ENCODE measurements at places on chromosomes 5 and 9.

- DNase-seq, result no peak
Measured at GRCh38 chr9:136855461-136856078, 3.4 kb downstream of the MAMDC4 start.

DNA sequence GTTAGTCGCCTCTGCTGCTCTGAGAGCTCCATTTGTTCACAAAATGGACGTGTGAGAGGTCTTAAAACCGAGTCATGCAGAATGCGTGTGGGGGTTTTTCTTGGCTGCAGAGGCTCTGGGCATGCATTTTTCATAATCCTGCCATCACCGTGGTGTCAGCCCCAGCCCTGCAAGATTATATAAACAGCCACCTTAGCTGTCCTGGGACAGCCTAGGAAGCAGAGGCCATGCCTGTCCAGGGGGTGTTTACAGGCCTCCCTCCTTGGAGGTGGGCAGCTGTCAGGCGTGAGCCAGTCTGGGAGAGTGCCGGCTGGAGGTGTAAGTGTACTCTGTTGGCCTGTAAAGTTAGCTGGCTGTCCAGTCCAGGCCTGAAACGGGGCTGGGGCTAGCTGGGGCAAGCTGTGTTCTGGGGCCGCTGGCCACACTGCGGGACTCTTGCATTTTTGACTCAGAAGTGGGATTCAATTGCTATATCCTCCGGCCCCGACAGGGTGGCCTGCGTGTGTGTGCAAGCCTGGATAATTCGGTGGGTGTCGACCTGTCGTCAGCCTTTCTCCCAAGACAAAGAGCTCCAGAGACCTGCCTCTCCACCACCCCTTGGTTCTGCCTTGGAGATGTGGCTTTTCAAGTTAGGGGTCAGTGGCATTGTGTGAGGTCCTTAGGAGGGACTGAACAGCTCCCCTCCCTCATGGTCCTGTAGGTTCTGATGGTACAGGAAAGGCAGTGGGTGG, 2.4 kb downstream of the WNK2 start:
- no peak for DNase-seq

- DNase-seq, result no peak
Measured at GRCh38 chr5:63053019-63053638, 474.5 kb downstream of the LRRC70 start.

DNA sequence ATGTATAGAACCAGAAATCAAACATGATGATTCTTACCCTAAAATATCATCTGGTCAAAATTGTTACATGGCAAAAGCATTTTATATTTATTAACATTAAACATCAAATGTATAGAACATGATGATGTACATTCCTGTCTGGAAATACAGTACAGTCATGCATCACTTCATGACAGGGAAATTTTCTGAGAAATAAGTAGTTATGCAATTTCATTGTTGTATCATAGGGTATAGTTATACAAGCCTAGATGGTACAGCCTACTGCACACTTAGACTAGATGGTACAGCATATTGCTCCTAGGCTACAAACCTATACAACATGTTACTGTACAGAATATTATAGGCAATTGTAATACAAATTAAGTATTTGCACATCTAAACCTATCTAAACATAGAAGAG, 64.6 kb upstream of the VCAN start:
- no peak for DNase-seq

- no peak for DNase-seq
Measured at GRCh38 chr9:130477564-130477963, 32.8 kb downstream of the ASS1 start.

GRCh38 chr9:93668261-93668871, 92.0 kb downstream of the PHF2 start:
- DNase-seq, result no peak

GRCh38 chr9:136566901-136567300, 21.1 kb upstream of the NOTCH1 start:
- DNase-seq, result no peak

GRCh38 chr9:37348917-37349316, 73.6 kb upstream of the GRHPR start:
- no peak for DNase-seq

DNA sequence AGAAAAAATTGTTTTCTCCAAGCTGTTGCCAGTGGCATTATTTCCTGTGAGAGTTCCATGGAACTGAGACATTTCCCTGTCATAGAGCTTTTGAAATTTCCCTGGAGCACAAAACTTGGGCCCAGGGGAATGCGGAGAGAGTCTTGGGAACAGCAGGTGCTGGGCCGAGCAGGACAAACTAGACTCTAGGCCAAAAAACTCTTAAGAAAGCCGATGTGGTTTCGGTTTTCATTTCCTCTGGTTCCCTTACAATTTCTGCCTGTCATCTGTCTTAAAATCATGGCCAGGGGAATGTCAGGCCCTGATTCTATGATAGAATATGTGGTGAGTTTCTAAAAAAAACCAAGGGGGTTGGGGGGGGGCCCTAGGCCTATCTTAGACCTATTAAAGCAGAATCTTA, 4.6 kb downstream of the SLC35A4 start:
- DNase-seq, result no peak

- no peak for DNase-seq
Measured at GRCh38 chr5:151869843-151870242, 54.8 kb downstream of the GLRA1 start.

DNA sequence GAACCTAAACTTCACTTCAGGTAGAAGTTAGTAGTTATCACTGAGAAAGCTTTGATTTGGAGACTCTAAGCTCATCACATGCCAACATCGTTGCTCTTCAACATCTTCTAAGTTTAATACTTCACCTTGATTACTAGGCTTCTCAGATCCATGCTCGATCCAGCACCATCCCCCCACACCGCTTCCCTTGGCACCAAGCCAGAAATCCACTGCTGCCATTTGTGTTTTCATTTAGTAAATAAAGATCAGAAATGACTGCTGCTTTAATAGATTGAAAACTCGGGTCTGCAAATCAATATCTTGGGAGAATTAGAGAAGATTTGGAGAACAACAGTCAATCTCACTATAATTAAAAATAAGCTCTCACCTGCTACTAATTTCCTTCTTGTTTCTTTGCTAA, 214.7 kb upstream of the NR4A3 start:
- no peak for DNase-seq

DNA sequence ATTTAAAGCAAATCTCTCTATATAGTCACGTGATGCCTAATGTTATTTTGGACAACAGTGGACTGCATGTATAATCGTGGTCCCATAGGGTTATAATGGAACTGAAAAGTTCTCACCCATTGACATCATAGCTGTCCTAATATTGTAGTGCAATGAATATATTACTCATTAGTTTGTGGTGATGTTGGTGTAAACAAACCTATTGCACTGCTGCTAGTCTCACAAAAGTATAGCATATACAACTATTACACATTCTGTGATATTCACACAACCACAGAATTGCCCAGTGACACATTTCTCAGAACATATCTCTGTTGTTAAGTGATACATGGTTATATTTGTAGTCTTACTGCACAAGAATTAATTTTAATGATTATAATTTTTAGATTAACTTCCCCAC, 37.7 kb downstream of the IPO11 start:
- DNase-seq, result no peak

DNA sequence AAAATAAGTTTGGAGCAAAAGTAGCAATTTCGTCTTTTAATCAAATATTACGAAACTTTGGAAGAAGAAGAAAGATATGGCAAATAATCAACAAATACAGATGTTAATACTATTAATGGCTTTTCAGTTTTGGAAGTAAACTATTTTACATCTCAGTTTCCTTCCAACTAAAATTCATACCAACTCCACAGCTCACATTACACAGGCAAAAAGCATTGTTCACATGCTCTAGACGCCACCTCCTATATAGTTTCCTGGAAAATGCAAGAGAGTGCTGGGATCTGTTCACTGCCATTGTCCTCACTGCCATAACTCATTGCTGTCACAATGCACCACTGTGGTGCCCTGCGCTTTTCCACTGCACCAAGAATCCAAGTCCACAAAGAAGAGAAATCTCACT, 149.0 kb upstream of the FTMT start:
- no peak for DNase-seq

GRCh38 chr9:33101104-33101951, 24.9 kb upstream of the SMU1 start:
- DNase-seq, result peak; percentile 64

- DNase-seq, result no peak
Measured at GRCh38 chr5:147743678-147744374, 38.7 kb downstream of the JAKMIP2 start.

DNA sequence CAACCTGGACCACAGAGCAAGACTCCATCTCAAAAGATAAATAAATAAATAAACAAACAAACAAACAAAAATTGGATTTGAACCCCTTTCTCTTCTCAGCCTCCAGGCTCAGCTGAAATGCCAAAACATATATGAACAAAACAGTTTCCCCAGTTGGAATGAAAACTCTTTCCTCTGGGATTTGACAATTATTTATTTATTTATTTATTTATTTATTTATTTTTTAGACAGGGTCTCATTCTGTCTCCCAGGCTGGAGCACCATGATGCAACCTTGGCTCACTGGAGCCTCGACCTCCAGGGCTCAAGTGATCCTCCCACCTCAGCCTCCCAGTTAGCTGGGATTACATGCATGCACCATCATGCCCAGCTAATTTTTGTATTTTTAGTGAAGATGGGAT, 6.0 kb upstream of the STXBP1 start:
- DNase-seq, result no peak

- DNase-seq, result peak; percentile 73
Measured at GRCh38 chr5:139668064-139668880, 20.1 kb downstream of the CXXC5 start.

DNA sequence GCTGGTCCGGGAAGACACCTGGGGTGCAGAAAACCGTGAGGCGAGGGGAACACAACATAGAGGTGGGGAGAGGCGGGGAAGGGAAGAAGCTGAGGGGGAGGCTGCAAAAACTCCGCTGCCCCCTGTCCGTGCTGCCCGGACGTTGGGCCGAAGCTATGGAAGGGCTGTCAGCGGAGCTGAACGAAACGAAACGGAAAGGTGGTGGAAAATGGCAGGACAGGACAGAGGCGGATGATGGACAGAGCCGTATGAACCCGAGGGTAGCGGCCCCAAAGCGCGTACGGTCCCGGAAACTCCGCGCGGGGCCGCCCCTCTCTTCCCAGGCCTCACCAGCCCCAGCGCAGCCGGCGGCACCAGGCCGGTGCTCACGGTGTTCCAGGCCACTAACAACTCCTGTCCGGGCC, 272 bp downstream of the ANAPC2 start:
- DNase-seq, result no peak

- no peak for DNase-seq
Measured at GRCh38 chr9:7053903-7054302, 296.1 kb downstream of the KDM4C start.

- DNase-seq, result peak; percentile 73
Measured at GRCh38 chr9:116232424-116233159, 79.0 kb downstream of the PAPPA start.
